ENCODE measurements at places on chromosomes 3 and 15.

- no peak for DNase-seq
These were observed 44.9 kb downstream of the SPATA16 start for GRCh38 chr3:173096140-173096539.

- DNase-seq: no peak
These were observed 36.5 kb downstream of the ZDHHC19 start for GRCh38 chr3:196174652-196175051.

GRCh38 chr3:99332718-99333117 is 305.7 kb upstream of the COL8A1 start:
- no peak for DNase-seq

DNA sequence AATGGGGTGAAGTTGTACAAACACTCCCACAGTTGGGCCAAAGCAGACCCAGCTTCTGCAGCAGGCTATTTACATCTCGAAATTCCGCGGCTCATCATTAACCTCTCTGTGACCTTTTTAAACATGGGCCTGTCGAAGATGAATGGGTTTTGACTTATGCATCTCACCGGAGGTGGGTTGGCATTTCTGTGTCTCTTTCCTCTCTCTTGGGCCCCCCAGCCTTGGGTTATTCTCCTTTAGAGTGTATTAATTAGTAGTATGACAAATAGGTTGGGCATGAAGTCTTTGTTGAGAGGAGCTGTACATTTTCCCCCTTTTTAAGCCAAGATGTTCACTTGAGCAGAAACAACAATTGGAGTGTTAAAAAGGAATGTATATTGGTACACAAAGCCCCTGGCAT is 9.8 kb downstream of the SMAD6 start:
- no peak for DNase-seq

DNA sequence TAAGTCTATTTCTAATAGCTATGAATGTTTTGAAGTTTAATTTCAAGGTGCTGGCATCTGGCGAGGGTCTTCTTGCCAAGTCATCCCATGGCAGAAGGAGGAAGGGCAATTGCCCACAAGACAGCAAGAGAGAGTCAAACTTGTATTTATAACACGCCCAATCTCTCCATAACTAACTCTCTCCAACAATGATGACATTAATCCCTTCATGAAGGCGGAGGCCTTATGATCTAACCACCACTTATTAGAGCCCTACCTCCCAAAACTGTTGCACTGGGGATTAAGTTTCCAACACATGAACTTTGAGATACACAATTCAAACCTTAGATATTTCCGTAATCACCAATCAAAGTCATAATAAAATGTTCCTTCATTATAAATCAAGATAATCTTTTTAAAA is 406.9 kb downstream of the CNTN6 start:
- no peak for DNase-seq

- DNase-seq: no peak
These were observed 21.3 kb downstream of the COLQ start for GRCh38 chr3:15500107-15500724.

DNA sequence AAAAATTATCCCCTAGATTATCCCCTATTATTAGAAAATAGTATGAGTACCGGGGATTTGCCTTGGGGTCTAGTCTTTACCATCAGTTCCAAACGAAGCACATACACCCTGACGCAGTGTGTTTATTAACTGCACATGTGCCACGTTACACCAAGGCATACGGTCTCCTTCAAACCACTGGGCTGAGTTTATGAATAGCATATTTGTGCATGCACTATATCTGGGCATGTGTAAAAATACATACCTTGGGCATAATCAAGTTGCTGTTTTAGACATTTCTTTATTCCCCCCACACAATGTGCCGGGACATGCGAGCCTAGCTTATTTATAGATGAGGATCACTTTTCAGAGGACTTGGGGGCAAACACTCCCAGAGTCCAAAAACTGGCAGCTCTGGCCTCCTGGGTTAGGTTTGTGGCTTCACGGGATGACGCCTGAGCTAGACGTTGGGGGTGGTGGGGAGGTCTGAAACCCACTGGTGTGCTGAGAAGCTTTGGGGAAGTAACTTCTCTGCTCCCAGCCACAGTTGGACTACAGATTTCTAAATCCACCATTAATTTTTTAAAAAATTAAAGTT is 16.2 kb downstream of the IGDCC4 start:
- DNase-seq: no peak

- no peak for DNase-seq
These were observed 152.9 kb downstream of the IGF1R start for GRCh38 chr15:98801234-98801561.

DNA sequence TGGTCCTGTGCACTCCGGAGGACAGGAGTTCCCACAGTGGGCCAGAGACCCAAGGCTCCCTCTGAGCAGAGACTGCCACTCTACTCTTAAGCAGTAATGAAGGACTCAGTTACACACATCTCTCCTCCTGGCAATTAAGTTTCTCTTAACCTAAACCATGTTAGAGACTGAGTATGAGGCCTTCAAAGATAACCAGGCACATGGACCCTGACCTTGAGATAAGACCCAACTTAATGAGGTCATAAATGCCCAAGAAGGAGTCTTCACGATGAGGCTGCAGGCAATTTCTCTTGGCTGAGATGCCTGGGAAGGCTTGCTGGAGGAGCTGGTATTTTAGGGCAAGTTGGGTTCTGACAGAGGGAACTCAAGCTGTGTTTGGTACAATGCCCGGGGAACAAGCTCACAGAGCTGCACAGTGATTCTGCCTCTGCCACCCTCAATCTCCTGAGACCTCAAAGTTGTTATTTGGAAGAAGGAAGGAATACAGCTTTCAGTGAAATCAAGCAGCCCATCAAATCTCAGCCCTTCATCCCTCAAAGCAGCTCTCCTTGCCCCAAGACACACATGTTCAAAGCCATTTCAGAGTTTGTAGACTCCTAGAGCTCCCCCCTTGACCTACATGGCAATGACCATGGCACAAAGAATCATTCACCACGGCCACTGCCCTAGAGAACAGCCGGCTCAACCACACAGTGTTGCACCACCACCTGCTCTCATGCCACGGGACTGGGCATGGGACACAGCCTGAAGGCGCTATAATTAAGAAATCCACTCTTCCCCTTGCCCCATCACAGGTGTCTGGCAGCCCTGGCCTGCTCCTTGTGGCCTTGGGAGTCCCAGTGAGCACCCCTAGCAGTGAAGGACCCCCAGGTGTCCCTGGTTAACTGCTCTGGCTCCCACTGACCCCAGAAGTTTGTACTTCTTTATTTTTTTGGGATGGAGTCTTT is 7.1 kb downstream of the RMDN3 start:
- DNase-seq: no peak

GRCh38 chr3:71168121-71168721 is 415.3 kb downstream of the FOXP1 start:
- no peak for DNase-seq

DNA sequence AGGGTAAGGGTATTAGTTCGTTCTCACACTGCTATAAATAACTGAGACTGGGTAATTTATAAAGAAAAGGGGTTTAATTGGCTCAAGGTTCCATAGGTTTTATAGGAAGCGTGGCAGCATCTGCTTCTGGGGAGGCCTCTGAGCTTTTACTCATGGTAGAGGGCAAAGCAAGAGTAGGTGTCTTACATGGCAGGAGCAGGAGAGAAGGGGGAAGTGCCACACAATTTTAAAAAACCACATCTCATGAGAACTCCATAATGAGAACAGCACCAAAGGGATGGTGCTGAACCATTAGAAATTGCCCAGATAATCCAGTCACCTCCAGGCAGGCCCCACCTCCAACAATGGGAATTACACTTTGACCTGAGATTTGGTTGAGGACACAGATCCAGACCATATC is 12.2 kb downstream of the RNF111 start:
- no peak for DNase-seq

DNA sequence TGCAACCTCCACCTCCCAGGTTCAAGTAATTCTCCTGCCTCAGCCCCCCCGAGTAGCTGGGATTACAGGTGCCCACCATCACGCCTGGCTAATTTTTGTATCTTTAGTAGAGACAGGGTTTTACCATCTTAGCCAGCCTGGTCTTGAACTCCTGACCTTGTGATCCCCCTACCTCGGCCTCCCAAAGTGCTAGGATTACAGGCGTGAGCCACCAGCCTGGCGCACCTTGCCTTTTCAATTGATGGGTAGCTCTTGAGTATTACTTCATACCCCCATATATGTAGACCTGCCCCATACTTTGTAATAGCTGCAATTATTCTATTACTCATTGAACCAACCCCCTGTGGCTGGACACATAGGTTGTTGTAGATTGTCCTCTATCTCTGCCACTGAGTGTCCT is 101.3 kb downstream of the LRRK1 start:
- no peak for DNase-seq

GRCh38 chr3:11076711-11077110 is 77.6 kb upstream of the HRH1 start:
- no peak for DNase-seq

- no peak for DNase-seq
These were observed 7.9 kb upstream of the MLF1 start for GRCh38 chr3:158563076-158563475.

- DNase-seq: no peak
These were observed 604.7 kb upstream of the EPHA6 start for GRCh38 chr3:96209699-96210098.

DNA sequence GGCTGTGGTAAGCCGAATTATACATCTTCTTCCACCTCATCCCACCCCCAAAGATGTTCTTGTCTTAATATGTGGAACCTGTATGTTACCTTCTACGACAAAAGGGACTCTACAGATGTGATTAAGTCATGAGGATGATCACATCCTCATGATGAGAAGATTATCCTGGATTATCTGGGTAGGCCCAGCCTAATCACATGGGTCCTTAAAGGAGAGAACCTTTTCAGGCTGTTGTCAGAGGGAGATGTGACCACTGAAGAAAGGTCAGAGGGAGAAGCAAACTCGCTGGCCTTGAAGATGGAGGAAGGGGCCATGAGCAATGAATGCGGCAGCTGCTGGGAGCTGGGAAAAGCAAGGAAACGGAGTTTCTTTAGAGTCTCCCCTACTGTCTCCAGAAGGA is 12.9 kb upstream of the SCG3 start:
- no peak for DNase-seq

GRCh38 chr3:32755761-32756160 is 62.0 kb upstream of the TRIM71 start:
- no peak for DNase-seq

DNA sequence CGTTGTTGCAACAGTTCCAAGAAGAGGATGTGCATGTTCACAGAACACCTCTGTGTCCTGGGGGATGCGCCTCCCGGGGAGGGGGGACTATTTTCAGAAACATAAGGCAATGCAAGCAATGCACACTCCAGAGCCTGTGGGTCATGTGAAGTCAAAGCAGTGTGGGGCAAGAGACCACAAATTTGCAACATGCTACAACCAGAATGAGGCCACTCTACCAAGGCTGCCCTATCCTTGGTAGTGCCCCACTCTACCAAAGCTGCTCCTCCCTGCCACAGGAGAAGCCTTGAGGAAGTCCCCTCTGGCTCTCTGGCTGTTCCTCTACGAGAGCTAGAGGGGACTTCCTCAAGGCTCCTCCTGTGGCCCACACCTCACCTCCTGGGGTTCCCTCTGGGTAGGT is 8.4 kb upstream of the NR2C2 start:
- no peak for DNase-seq

Measured in CD4-positive, alpha-beta T cell treated with Interleukin-6 at 100 ng/mL for 8 hours (primary cell).